ENCODE measurements at places on chromosomes 4 and X.
A peak's percentile ranks its signal among the peaks of the same experiment; 100 is the strongest.

GRCh38 chr4:25970226-25970675 lies 56.2 kb downstream of the SMIM20 start:
- peak; percentile 79 for DNase-seq

GRCh38 chr4:6875431-6875831 lies 34.2 kb upstream of the TBC1D14 start:
- DNase-seq, result peak; percentile 93

DNA sequence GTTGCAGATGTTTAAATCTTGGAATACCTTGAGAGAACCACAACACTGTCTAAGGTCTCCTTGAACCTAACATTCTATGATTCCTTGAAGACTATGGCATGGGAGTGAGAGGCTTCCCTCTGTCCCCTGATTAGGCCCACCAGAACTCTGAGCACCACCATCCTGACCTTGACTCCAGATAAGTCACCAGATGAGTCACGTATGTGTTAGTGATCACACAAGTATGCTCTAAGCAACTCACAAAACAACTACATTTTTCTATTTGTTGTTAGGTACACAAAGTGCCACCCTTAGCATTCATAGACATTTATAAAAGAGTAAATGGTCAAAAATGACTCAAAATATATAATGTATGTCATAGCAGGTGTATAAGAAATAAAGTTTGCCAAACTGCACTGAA lies 252.9 kb upstream of the CXXC4 start:
- DNase-seq, result no peak

- DNase-seq, result peak; percentile 3
These were observed 59.3 kb downstream of the MAD2L1 start for GRCh38 chr4:120007191-120007871.

DNA sequence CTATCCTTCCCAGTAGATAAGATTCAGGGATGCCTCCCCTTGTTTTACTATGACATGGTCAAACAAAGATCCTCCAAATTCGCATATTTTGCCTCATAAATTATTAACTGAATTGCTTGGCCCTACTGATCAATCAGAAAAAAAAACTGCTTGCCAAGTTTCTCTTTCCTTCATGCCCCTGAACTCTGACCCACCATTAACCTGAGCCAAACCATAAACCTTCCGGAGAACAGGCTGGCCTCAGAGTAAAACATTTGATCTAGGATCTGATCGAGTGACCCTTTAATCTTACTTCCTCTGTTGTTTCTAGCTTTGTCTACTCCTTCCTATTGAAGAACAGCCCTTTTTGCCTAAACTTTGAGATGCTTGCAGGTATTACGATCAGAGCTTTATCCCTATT lies 209.7 kb upstream of the FAM47A start:
- DNase-seq, result no peak

GRCh38 chrX:140608111-140608510 lies 101.4 kb upstream of the LINC00632 start:
- no peak for DNase-seq

DNA sequence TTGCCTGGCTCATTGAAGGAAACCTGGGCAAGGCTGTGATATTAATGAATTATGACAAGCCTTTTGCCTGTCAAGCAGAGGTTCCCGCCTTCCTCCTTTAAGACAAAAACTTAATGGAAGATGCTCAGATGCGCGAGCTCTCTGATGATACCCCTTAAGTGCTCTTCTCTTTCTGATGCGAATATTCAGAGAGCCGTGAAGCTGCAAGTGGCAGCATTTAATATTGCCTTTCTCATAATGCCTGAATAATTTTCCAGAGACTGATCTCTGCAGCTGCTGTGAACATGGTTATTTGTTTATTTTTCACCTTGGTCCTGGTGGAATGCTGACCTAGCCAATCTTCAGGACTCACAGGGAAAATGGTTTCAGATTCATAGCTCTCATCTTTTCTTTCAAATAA lies 251.8 kb downstream of the TENM3 start:
- DNase-seq, result no peak

GRCh38 chr4:185143601-185143969 lies 519 bp downstream of the SLC25A4 start:
- DNase-seq, result peak; percentile 18

GRCh38 chr4:121697564-121697963 lies 784 bp upstream of the ANXA5 start:
- no peak for DNase-seq

- no peak for DNase-seq
These were observed 11.6 kb upstream of the ACOT9 start for GRCh38 chrX:23754664-23755063.

DNA sequence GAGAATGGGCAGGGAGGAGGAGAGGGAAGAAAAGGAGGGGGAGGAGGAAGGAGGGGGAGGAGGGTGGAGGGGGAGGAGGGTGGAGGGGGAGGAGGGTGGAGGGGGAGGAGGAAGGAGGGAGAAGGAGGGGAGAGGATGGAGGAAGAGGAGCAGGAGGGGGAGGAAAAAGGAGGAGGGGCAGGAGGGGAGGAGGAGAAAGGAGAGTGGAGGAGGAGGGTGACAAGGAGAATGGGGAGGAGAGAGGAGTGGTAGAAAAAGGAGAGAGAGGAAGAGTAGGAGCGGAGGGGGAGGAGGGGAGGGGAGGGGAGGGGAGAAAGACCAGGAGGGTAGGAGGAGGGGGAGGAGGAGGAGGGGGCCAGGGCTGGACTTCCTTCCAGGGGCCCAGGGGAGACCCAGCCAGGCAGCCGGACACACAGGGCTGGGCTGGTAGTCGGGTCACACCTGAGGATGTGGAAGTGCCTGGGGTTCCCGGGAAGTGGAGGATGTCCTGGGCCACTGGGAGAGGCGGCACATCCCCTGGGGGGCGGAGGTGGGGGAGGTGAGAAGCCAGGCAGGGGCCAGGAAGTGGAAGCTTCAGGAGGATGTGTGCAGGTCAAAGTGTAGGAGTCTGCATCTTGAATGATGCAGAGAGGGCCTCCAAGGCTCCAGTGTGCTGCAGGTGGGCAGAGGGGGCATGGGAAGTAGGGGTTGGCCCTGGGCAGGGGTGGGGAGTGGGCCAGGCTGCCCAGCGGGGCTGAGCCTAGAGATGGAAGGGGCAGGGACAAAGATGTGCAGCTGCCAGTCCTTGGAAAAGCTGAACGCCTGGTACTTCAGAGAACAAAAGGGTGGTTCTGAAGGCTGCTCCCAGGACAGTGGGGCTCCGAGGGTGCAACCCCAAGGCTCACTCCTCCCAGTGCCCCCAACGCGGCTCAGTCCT lies 18.8 kb downstream of the IL3RA start:
- DNase-seq, result no peak

DNA sequence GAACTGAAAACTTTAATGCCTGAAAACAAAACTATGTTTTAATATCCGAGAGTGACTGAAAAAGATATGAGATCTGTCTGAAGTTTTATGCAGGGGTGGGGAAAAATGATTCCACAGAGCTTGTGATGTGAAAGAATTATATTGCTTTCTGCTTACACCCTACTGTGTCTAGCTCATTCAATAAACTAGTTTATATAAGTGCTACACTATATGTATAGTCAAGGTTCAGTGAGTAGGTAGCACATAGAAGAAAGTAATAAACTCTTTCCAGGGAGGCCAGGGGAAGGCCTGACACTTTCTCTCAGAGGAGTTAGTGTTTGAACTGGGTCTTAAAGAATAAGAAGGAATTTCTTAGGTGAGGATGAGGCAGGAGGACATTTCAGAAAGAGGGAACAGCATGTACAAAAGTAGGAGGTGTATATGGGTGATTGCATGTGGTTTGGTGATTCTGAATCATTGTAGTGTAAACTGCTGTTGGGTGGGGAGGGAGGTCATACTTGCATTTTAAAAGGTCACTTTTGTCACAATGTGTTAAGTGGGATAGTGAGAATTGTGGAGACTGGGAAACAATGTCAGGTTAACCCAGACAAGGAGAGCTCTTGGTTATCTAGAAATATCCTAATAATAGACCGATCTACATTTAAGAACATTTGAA lies 25.1 kb upstream of the TEX13D start:
- no peak for DNase-seq

- no peak for DNase-seq
These were observed 151.6 kb downstream of the GRIA2 start for GRCh38 chr4:157372154-157372553.

- no peak for DNase-seq
These were observed 14.5 kb upstream of the LRBA start for GRCh38 chr4:151029537-151029936.

DNA sequence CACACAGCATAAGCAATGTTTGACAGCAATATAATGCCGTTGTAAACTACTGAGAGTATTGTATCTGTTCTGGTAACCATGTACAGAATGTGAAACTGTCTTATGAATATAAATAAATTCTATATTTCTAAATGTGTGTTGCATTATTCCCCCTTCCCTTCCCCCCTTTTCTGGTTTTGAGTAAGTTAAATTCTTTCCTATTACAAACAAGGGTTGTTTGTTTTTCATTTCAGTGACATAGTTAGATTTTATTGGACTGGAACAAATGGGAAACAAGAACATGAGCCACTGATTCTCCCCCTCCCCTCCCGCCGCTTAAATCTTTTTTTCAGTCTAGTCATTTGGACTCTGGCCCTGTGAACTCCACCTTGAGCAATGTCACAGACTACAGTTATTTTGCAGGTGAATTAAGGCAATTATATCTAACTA lies 69.8 kb downstream of the GPAT3 start:
- no peak for DNase-seq

DNA sequence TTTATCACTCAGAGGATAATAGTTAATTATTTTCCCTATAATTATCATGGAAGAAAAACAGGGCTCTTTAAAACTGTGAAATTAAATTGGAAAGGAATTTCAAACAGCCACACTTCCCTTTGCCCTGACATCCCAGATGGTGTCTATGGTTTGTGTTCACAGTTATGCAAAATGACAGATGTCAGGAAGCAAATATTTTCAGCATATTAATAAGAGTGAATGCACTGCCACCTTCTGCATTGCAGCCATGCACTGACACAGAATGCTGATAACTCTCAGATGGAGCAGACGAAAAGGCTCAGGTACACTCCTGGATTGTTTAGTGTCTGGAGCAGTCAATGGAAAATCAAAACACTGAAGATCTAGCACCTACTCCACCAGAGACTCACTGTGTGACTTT lies 57.6 kb downstream of the RWDD4 start:
- no peak for DNase-seq

GRCh38 chrX:80765220-80765625 lies 44.5 kb downstream of the BRWD3 start:
- no peak for DNase-seq

GRCh38 chr4:74546057-74546456 lies 101.1 kb downstream of the AREG start:
- DNase-seq, result no peak

GRCh38 chr4:182562350-182562749 lies 319.1 kb downstream of the TENM3 start:
- DNase-seq, result no peak

DNA sequence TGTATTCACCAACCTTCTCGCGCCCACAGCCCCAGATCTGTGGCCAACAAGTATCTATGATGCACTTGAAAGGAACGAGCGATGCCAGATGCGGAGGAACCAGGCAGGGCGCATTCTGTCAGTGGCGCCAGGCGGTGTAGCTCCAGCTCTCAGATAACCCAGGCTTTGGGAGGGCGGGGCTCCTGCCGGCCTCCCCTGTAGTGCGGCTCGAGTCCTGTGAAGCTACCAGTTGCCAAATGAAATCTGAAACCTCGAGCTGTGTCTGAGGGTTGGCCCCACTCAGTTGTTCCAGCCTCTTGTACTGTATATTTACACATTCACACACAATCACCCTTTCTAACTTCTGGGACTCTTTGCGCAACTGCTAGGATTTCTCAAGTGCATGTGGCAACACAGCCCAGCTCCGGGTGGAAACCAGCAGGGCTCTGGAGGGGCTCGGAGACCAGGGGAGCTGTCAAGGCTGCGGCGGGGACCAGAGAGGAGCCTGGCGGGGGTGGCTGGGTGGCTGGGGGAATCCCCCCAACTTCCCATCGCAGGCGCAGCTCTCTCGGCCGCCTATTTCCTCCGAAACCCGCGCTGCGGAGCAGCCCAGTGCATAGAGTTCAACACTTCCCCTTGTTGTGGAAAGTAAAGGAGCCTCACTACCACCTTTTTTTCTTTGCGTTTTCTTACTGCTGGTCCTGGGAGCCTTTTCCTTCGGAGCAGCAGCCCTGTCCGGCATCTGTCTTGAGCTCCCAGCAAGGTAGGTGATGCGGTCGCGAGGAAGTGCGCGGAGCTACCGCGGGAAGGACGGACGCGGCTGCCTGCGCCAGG lies at the start of gene ARHGAP24:
Gene ARHGAP24 (plus strand): TSS at position 333 of the 813 bp plus-strand sequence.
- DNase-seq, result peak; percentile 64

DNA sequence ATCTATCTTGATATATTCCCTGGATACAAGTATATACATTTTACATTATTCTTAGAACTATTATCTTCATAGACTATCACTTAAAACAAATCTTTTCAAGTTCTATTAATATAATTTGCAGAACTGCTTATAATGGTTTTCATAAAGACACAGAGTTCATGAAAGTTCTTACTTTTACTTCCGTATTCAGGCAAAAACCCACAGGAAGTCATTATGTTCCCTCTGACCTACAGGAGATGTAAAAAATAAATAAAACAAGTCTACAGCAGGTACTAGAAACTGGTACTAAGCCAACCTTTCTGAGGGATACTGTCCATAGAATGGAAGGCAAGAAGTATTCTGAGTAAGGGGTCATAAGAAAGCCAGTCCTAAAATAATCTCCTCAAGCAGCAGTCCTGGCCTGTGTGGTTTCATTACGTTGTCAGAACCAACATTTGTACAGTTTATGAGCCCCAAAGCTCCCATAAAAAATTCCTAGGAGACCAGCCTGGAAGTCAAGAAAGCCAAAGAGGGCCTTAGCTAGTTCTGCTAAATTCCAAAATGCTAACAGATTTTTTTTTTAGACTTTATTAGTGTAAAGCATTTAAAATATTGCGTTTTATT lies 68.6 kb downstream of the CAMK2D start:
- DNase-seq, result peak; percentile 6

DNA sequence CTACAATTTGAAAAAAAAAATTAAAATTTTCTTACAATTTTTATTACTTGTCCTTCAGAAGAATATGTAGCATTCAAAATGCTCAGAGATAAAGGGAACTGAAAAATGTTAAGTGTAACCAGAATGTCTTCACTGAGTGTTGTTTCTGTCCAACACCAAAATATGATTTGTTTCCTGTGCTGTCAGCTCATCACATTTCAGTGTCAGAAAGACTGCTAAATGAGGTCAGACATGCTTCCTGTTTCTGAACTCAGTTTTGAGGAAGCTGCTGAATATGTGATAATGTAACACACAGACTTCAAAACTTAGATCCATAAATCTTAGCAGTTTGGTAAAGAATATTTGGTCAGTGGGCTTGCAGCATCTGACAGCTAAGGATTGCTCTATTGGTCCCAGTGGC lies 1849.7 kb downstream of the PCDH7 start:
- DNase-seq, result peak; percentile 81

- no peak for DNase-seq
These were observed 3.6 kb downstream of the UGT2B11 start for GRCh38 chr4:69210911-69211310.

- DNase-seq, result no peak
These were observed 96.6 kb downstream of the ADRA2C start for GRCh38 chr4:3862640-3863420.

- DNase-seq, result no peak
These were observed 40.8 kb upstream of the GRPR start for GRCh38 chrX:16082470-16083085.

Measured in KBM-7 (cell line).